ENCODE measurements at places on chromosomes 3 and 15.

GRCh38 chr15:43150191-43150929 lies 17.0 kb downstream of the TMEM62 start:
- DNase-seq = no peak

DNA sequence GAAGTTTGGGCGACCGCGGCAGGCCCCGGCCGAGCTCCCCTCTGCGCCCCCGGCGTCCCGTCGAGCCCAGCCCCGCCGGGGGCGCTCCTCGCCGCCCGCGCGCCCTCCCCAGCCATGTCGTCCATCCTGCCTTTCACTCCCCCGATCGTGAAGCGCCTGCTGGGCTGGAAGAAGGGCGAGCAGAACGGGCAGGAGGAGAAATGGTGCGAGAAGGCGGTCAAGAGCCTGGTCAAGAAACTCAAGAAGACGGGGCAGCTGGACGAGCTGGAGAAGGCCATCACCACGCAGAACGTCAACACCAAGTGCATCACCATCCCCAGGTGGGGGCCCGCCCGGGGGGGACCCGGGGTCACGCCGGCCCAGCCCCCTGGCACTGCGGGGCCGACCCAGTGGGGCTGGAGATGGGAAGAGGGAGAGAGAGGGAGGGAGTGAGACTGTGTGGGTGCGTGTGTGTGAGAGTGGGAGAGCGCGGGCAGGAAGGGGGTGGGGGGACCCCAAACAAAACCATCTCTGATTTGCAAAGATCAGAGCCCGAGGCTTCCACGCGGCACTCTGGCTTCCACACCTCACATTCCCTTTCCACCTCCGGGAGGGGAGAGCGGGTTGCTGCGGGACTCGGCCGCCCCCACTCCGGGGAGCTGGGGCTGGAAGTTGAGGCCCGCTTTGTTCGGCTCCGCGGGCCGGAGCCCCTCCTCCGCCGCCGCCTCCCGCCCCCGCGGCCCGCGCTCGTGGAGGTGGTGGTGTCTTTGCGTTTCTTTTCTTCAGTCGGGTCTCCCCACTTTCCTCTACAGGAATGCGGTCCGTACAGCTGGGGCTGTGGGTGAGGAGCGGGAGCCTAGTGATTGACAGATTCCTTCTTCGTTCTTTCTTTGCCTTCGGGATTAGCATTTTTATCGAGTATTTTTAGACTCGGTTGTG lies 898 bp downstream of the SMAD3 start:
- peak; percentile 67 for DNase-seq

DNA sequence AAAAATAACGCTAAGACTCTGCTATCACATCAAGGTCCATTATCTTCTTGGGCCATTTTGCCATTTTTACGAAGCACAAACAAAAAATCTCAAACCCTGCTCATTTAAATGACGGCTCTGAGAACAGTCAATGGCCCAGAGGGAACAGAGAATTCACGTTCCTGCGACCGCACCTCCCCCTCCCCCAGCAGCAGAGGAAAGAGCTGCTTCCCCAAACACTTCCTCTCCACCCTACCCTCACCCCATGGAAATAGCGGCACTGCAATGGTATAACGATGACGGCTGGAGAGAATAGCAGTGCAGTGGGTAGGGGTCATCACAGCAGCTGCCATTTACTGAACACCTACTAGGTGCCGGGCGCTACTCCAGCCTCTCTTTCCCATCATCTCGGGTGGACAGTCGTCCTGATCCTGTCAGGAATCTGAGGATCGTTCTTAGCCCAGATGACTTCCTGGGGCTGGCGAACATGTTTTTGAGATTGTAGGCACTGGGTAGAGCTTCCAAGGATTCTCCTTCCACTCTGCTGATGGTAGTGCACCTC lies 113.3 kb downstream of the IQSEC1 start:
- no peak for DNase-seq

GRCh38 chr15:74542166-74543042 lies 1.4 kb downstream of the ARID3B start:
- no peak for DNase-seq

DNA sequence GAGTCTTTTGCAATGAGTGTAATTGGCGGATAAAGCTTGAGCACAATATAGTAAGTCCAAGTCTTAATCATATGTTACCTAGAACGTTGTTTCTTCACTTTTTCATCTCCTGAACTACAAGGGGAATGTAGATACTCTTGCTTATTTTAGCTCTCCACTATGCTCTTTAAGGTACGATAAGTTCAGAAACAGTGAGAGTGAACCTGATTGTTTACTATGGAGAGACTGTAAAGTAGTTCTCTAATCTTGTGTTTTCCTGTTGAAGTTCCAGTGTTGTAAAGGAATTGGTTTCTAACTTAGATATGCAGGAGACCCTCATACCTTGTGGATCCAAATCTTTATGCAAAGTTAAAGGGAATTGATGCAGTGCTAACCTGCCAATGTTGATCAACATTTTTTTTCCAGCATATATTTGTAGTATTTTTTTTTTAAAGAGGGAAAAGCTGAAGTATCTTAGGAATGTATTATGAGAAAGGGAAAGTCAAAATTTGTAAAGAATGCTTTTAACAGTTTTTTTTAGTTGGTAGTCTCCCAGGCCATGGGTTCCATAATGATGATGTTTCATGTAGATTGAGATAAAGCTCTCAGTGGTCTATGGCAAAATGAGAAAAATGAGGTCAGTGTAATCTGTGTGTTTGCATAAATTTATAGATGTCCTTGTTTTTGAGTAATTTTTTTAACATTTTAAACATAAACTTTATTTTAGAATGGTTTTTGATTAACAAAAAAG lies 14.9 kb downstream of the ATP11B start:
- no peak for DNase-seq

- DNase-seq = no peak
These were observed 505.3 kb upstream of the PPP2R3A start for GRCh38 chr3:135460273-135460672.

- no peak for DNase-seq
These were observed 61.0 kb downstream of the LIPC start for GRCh38 chr15:58492661-58493397.

GRCh38 chr3:57953576-57953975 lies 54.6 kb upstream of the FLNB start:
- DNase-seq = no peak

GRCh38 chr15:57283774-57284503 lies 92.4 kb upstream of the CGNL1 start:
- no peak for DNase-seq

- DNase-seq = no peak
These were observed 190.9 kb upstream of the PLSCR5 start for GRCh38 chr3:146796078-146796477.

- DNase-seq = no peak
These were observed 21.2 kb downstream of the XYLB start for GRCh38 chr3:38367779-38368178.

- no peak for DNase-seq
These were observed 27.0 kb downstream of the KIF7 start for GRCh38 chr15:89628301-89628700.

DNA sequence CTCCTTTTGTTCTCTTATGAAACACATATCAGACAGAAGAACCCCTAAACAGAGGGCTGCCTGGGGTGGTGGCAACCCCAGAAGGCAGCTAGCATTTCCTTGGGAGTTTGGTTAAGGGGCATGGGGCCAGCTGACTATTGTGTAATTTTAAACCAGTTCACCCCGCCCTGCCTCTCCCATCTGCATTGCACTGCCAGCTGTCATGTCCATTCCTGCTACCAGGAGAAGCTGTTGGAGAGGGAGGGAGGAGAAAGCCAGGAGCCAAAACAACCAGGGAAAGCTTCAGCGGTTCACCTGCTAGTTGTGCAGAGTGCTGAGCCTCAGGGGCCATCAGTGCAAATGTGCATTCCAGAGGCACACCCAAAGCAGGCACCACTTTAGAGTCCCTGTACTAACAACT lies 47.6 kb upstream of the ATP1B3 start:
- DNase-seq = peak; percentile 90

GRCh38 chr3:127053026-127053425 lies 70.1 kb downstream of the PLXNA1 start:
- no peak for DNase-seq

- DNase-seq = no peak
These were observed 220.7 kb downstream of the PDCD6IP start for GRCh38 chr3:34019158-34019557.

DNA sequence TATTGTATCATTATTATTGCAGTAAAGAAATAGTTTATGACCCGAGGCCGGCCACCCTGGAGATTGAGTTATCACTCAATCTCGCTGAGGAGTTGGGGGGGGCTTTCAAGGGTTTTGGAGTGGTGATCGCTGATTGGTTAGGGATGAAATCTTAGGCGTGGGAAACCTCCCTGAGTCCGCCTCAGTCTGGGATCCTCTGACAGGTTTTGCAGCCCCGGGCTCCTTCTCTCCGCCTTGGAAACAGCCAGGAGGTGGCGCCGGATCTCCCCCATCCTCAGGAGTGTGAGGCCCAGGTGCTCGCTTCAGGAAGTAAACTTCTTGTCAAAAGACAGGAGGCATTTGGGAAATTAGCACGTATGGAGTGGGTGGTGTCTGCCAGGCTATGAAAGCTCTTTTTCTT lies 41.1 kb upstream of the SEC61A1 start:
- peak; percentile 72 for DNase-seq

GRCh38 chr3:129469026-129469425 lies 29.0 kb downstream of the IFT122 start:
- DNase-seq = no peak

DNA sequence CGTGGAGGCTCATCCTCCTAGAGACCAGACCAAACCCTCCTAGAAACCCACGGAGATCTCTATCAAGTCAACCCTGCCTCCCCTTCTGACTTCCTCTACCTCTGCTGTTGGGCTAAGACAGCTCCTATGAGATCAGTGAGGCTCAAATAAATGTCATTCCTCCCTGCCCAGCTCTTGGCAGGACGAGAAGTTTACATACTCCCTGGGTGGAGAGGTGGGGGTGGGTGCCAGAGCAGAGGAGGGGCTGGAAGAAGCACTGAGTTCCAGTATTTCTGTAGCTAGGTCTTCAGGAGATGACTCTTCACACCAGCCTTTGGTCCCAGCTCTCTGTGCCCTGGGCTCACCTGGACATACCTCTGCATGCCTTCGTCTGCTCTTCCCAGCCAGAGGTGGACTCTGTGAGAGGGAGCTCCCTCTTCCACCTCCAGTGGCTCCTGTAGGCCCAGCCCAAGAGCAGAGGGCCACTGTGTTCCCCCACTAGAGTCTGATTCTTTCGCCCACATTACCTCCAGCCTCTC lies 42.4 kb upstream of the TLE3 start:
- DNase-seq = no peak

GRCh38 chr3:143754090-143754489 lies 94.2 kb downstream of the SLC9A9 start:
- no peak for DNase-seq

GRCh38 chr3:9951962-9952805 lies at the start of gene PRRT3:
Gene PRRT3, minus strand, starts transcription at chr3:9952408. Its CDS starts 2,293 bp downstream, at chr3:9950115.
- DNase-seq = peak; percentile 35

GRCh38 chr15:52196891-52197290 lies 5.7 kb upstream of the GNB5 start:
- DNase-seq = no peak

DNA sequence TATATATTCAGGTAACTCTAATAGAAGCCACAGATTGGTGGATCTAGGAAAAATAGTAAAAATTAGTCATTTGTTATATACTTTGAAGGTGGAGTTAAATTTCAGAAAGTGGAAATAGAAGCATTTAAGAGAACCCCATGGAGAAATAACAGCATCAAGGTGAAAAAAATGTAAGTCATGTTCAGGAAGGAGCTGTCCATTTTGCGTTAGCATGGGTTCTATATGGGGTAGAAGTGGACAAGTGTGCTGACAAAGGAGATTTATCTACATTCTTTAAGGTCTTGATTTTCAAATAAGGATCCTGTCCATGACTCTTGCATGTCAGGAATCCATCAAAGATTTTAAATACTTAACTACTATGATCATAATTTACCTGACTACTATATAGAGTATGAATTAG lies 50.2 kb upstream of the ROBO1 start:
- DNase-seq = no peak

DNA sequence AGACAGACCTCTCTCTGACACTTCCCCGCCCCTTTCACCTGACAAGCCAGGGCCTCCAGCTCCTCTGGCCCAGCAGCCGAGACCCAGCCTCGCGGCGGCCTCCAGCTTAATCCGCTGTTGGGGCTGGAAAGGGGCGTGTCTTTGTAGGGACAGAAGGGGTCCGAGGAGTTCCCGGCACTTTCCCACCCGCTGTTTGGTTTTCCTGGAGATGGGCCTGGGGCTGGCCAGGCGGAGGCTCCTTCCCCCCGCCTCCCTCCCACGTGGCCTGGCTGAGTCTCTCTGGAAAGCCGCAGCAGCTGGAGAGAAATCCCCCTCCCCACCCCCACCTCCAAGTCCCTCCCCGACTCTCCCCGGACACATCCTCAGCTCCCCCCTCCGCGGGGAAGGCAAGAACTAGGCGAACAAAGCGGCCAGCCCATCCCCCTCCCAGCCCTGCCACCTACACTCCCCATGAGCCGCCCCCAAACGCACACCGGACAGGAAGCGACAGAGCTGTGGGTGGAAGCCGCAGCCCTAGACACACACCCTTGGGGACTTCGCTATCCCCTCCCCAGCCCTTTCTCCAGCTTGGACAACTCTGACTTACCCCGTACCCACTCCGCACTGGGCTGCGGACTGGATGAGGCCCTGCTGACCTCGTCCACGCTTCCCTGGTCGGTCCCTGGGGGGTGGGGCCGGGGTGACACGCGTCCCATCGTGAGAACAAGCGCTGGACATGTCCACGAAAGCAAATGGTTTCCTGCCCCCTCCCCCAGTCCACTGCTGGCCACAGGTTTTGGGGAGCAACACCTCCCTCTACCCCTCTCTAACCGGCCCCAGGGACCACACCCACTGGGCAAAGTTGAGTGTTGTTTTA lies 1.2 kb downstream of the IGDCC4 start:
- peak; percentile 47 for DNase-seq

DNA sequence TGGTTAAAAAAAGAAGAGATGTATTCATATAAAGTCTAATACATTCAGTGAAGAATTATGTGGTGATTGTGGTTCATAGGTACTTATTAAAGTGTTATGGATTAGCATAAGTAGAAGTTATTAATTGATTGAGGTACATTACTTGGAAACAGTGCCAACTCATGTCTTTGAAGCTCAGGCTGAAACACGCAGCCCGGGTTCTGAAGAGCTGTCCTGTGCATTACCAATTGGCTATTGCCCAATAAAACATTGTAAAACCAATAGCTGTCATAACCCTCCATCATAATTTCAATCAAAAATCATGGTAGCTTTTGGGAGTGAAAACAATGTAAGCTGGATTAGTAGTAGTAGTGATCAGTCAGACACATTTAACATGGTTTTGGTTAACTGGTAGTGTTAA lies 560.1 kb downstream of the MCTP2 start:
- DNase-seq = no peak

GRCh38 chr3:104825116-104825515 lies 541.6 kb upstream of the ALCAM start:
- no peak for DNase-seq

- no peak for DNase-seq
These were observed 35.3 kb downstream of the EFHB start for GRCh38 chr3:19898721-19899120.

DNA sequence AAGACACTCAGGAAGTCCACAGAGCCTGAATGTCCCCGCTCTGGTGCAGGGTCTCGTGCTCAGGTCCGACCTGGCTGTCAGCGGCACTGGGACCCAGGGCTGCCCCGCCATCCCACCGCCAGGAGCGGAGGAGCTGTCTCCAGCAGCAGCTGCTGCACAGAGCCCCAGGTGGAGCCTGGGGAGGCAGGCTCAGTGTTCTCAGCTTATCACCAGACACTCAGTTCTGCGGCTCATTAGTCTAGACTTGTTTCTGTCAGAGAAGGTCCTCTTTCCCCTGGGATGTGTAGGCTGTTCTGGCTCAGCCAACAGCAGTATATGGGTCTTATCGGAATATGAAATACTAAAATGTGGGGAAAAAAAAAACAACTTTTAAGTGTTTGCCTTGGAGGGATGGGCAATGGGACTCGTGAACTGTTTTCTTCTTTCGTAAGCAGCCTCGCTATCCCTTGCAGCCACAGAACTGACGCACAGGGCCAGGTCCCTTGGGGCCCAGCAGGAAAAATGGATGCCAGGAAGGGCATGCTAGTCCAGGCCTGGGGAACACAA lies 75.9 kb downstream of the KLF13 start:
- no peak for DNase-seq
